ENCODE measurements at places on chromosomes 13 and 19.

- DNase-seq: no peak
Observed at GRCh38 chr19:57816652-57817051, 1.9 kb upstream of the ZNF552 start.

DNA sequence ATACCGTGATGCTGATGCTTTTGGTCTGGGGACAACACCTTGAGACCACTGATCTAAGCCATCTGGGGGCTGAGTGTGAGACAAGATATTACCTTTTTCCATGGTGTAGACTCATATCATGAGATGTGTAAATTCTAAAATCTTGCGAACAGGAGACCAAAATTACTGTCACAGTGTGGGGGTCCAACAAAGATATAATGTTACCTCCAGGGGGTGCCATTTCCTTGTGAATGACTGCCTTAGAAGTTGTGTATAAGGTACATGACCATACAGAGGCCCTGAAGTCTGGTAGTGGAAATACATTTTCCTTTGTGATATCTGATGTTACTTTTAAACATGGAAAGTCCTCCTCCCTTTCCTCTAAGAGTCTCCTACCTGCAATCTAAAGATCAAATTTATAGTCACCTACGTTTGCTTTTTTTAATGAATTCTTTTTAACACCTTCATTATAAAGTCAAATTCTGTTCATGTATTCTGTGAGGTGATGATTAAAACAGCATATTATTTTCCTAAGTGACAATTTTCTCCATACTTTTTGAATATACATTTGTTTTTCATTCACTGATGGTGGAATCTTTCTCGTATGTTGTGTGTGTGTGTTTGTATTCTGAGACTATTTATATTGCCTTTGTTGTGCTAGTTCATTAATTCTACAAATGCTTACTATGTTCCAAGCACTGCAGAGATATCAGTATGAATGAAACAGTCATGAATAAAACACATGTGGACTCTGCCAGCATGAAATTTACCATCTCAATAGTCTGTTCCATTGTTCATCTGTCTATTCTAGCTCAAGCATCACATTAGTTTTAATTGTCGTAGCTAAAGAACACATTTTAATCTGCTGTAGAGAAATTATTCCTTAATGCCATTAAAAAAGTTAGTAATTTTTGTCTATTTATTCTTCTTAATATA, 113.7 kb downstream of the RFC3 start:
- no peak for DNase-seq

GRCh38 chr19:48698046-48698445, 2.3 kb downstream of the FUT2 start:
- DNase-seq: no peak

DNA sequence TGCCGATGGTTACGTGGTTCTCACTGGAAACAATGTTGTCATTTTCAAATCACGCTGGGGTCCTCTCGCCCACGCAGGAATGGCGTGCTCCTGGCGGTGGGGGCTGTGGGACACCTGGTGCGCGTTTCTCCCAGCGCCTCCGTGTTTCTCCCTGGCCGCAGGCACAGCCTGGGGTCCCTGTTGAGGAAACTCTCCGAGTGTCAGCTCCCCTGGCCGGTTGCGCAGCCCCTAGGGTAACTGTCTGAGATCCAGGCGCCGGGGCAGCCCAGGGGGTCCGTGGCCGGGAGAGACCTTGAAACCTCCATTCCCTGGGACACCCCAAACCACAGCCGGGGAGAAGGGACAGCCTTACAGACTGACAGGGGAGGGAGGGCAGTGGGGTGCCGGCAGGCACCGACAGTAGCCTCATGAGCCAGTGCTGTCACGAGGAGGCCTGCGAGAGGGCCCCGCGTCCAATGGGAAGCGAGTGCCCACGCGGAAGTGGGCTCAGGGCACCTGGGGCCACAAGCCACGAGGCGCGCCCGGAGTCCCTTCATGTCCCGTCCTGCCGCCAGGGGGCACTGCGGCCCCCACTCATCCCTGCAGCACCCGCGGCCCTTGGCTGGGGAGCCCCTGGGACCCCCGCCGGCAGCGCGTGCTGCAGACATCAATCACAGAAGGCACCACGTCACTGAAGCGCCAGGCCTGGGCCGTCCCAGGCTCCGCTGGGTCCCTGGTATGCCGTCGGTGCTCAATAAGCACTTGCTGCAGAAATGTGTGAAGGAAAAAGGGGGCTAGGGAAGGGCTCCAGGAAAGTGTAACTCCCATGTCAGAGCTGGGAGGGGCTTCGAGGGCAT, 9.5 kb downstream of the ADAMTSL5 start:
- DNase-seq: peak; percentile 49

DNA sequence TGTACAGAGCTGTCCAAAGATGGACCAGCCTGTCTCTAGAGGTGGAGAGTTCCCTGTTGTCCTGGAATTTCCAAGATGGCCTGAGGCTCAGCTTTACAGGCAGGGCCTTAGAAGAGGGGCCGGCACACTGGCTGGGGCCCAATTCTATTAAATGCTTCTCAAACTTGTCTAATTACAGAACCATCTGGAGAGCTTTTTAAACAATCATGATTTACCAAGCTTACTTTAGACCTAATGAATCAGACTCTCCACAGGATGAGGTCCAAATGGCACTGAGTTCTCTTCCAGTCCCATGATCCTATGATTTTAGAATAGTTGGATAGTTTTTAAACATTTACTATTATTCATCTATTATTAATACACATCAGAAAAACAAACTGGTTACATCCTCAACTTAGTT, 123.5 kb downstream of the DNAJC3 start:
- no peak for DNase-seq

- no peak for DNase-seq
Observed at GRCh38 chr13:83221813-83222241, 660.4 kb downstream of the SLITRK1 start.

DNA sequence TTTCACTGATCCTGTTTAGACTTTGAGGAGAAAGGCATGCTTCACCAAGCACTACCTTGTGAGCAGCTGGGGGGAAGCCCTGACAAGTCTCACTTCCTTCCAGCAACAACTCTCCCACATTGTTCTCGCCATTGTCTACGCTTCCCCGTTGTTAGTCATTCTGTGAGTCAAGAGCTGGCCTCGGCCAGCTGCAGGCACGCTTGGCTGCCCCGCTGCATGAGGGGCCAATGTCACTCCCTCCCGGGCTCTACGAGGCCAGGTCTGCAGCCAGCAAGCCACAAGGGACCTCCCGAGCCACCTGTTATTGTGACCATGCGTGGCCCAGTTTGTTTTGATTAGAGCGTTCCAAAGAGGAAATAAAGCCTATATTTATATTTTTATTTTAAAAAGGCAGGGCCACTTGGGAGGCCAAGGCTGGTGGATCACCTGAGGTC, 220.9 kb downstream of the FOXO1 start:
- peak; percentile 88 for DNase-seq

DNA sequence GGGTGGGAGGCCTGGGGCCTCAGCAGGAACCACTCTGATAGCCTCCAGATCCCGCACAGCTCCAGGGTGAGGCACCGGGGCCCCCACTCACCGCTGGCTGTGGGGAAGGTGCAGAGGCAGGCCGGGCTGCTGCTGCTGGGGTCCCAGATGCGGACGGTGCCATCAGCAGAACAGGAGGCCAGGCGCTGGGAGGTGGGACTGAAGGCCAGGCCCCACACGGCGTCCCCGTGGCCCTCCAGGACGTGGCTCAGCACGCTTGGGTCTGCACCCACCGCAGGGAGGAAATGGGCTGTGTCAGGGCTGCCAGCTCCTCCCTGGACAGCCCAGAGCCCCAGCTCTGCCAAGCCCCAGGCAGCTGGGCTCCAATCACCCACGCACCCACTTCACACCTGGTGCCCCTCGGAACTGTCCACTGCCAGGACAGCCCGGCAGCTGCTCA, 6.1 kb upstream of the PRKD2 start:
- DNase-seq: no peak

DNA sequence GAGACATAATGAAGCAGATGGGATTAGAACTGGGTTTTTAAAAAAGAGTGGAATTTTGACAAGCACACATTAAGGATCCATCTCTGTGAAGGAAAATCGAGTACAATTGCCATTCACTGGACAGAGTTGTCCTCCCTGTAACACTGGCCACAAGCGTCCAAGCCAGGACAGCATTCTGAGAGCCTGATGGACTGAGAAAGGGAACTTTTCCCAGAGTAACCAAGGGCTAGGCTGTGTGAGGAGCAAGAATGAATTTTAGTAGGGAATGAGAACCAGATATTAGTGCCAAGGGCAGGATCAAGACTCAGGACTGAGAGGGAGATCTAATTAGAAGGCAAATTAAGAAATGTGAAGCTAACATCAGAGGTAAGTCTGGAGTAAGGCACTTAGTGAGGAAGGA, 73.1 kb downstream of the DCLK1 start:
- DNase-seq: no peak

DNA sequence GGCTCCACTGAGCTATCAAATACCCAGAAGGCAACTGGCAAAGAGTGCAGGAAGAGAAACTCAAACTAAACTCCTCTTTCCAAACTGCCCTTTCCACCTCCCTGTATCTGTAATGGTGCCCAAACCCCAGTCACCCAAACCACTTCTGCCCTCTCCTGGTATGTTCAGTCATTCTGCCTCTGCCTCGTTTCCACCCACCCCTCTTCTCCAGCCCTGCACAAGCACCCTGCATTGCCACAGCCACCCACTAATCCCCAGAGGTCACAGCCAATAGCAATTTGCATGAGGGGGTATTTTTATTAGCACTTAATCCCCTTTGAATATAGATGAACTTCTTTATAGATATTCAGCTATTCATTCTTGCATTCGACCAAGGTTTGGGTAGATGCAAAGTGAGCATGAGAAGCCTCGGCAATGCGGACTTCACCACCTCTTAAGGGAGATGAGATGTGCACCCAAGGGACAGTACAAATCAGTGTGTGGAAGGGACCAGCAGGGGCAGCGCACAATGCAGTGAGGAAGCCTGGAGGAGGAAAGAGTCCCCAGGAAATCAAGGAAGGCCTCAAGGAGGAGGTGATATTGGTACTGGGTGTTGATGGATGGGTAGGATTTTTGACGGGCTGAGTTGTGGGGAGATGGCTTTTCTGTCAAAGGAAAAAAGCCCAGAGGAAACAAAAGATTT, 12.4 kb downstream of the TMEM272 start:
- DNase-seq: peak; percentile 63

- DNase-seq: no peak
Observed at GRCh38 chr13:38730332-38730731, 43.5 kb downstream of the FREM2 start.

- DNase-seq: no peak
Observed at GRCh38 chr19:28486926-28487325, 726.0 kb downstream of the UQCRFS1 start.

DNA sequence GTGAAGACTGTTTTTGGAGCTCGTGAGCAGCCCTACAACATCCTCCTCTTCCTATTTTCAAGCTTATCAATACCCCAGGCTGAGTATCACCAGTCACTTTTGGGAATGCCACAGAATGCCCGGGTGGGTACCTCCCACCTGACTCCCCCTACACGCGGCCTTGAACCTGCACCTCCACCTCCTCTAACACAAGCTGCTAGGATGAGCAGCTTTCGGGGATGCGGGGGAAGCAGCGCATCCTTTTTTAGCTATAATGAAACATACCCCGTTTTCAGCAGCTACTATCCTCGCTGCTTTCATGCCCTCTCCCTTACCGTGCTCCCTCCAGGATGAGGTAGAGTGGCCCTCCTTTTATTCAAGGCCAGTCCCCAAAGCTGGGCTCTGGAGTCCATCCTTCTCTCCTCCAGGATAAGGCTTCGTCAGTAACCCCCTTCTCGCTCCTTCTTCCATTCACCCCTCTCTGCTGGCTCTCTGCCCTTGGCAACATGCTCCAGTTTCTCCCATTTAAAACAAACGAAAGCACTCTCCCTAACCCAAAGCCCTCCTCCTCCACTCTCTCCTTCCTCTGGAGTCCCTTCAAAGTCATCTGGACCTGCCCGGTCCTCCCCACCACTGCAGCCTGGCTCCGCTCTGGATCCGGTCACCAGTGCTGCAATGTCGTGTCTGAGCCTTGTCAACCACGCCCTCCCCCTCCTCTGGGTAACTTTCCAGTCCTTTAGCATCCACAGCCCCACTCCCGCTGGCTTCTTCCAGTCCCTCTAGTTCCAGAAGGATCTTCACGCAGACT, 55.3 kb downstream of the STK24 start:
- DNase-seq: no peak

DNA sequence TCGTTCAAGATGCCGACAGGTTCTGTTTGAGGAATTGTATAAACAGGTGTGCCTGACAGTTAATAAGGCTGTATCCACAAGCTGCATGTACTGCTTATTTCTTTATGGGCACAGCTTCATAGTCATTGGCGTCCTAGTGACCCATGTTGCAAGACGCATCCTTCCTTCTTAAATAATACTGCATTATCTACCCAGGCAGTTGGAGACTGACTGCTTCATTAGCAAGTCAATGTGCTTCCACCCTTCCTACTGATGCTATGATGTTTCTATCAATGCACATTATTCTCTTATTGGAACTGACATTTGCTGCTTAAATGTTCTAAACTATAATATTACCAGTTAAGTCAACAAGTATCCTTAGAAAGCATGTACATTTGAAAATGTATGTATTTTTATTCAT, 950.0 kb upstream of the MIR17HG start:
- DNase-seq: no peak
